Activated CD4-positive, alpha-beta T cell treated with anti-CD3 and anti-CD28 coated beads, Interleukin-2, amount 50 U/mL, for 1 hour (primary cell): ENCODE measurements at places on chromosomes 6 and 20.

- no peak for DNase-seq
Observed at GRCh38 chr20:47088335-47088734, 193.7 kb downstream of the EYA2 start.

GRCh38 chr6:90274451-90275030, 22.1 kb downstream of the BACH2 start:
- peak; percentile 86 for DNase-seq

DNA sequence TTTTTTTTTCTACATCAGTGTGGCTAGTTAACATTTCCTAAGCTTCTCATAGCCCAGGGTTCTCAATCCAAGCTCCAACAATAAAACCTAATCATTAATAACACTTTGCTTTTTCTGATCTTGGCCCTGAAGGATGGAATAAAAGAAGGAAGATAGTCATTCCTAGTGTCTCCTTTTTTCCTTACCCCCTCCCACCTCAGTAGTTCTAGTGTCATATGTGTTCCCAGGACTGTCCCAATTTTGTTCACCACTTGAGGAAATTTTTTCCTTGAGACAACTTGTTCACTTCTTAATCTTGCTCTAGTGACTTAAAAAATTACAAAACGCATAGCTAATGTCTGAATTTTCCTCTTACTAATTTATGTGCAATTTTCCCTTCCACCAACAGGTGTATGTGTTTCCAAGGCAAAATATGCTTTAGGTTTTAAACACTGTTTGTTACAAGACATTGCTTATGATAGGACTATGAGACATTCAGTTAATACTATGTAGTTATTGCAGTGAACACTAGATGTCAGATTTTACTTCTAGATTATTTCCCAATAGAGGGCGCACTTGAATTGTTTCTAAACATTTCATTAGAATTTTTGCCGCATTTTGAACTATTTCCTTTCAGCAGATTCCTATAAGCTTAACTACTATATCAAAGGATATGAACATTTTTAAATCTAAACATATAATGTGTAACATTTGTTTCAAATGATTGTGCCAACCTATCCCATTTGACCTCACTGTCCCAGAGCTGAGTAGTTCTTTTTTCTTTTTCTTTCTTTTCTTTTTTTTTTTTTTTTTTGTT, 18.5 kb upstream of the C6orf141 start:
- DNase-seq = no peak

GRCh38 chr6:3490625-3490980, 33.8 kb upstream of the SLC22A23 start:
- no peak for DNase-seq

GRCh38 chr6:144566868-144567615, 281.9 kb downstream of the UTRN start:
- no peak for DNase-seq

GRCh38 chr6:79335133-79335674, 100.7 kb upstream of the HMGN3 start:
- no peak for DNase-seq

- no peak for DNase-seq
Observed at GRCh38 chr20:25284131-25284601, 36.3 kb downstream of the PYGB start.

- DNase-seq = peak; percentile 30
Observed at GRCh38 chr20:51525241-51526105, 17.0 kb downstream of the NFATC2 start.

GRCh38 chr6:14276667-14277404, 159.3 kb downstream of the CD83 start:
- DNase-seq = no peak

- no peak for DNase-seq
Observed at GRCh38 chr20:48034751-48035150, 249.5 kb upstream of the SULF2 start.

- DNase-seq = no peak
Observed at GRCh38 chr20:10621149-10621548, 52.6 kb downstream of the JAG1 start.
